Activated CD4-positive, alpha-beta T cell treated with anti-CD3 and anti-CD28 coated beads, Interleukin-10, Interleukin-2, amounts not matched to agents 100 ng/mL and 50 ng/mL, durations not matched to agents 16 hours and 8 hours (primary cell): ENCODE measurements at places on chromosomes 13 and 19.
A peak's percentile ranks its signal among the peaks of the same experiment; 100 is the strongest.

DNA sequence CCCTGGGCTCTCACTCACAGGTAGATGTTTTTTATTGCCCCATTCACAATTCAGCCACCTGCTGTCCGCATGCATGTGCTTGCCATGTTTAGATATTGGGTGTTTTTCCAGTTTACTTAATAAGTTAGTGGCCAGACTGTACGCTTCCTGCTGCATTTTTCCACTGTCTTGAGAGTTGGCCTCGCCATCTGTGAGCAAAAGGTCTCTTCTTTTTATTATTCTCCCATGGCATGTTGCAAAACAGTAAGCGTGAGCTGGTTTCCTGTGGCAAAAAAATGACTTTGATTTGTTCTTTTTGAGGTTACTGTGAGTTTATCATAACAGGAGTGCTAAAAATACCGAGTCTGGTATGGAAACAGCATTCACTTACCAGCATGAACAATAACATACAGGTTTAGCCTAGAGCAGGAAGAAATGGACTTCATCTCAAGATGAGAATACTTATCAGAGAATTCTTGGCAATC is 46.0 kb downstream of the SAE1 start:
- peak; percentile 77 for DNase-seq

DNA sequence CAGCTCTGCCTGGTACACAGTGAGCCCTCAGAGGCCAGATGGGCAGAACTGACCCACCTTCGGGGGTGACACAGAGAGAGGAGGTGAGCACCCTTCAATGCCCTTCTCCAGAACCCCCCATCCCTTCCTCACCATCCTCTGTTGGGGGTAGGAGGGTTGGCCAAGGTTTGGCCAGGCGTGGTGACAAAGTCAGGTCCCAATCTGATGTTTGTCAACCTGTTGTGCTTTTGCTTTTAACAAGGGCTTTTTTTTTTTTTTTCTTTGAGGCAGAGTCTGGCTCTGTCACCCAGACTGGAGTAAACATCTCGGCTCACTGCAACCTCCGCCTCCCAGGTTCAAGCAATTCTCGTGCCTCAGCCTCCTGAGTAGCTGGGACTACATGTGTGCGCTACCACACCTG is 7.3 kb downstream of the PTGIR start:
- no peak for DNase-seq

DNA sequence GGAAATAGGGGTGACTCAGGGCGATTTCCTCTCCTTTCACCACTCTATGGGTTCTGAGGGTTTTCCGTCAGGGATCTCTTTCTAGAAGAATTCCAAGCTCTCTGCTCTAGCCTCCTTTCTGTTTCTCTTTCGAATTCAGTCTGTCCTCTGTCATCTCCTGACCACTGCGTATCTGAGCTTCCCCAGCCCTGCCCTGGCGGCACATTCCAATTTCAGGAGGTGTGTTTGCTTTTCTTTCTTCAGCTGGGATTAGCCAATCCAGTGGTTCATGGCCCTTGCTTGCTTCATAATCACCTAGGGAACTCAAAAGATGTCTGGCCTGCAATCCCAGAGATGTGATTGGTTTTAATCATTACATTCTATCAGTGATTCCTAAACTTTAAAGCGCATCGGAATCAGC is 9.4 kb downstream of the IFNL2 start:
- no peak for DNase-seq

DNA sequence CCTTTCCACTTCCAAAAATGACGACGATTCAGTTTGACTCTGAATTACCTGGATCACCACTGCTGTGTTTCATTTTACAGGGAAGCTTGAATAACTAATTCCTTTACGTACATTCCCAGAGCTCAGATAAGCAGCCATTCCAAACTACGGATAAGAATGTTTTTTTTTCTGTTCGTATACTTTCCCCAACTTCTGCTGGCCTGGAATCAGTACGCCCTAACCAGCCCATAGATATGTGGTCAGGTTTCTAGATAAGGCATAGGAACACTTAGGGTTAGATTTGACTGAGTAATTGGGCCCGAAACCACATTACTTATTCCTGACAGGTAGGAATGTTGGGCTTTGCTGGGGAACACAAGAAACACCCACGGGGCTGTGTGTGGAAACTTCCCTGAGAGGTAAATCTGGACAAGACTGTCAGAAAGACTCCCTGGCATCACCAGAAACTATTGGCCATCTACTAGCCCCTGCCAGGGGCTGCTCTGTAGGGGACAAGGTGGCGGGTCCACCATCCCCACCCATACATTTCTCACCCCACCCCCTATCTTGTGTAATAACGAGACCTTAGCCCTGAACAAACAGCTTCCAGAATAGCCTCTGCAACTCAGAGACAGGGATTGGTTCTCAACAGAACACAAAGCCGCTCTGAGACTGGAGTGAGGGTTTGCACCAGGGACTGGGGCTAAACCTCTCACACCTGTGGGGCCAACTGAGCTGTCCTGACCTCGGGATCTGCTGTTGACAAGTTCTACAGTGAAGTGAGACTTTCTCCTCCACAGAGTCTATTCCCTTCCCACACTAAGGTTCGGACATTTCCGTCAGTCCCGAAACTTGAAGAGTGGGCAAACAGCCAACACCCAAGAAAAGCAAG is 15.6 kb downstream of the RHPN2 start:
- no peak for DNase-seq

- peak; percentile 43 for DNase-seq
Measured at GRCh38 chr19:46081928-46082727, 41.3 kb upstream of the IGFL4 start.

GRCh38 chr13:32316028-32316339 is 676 bp downstream of the BRCA2 start:
- no peak for DNase-seq

DNA sequence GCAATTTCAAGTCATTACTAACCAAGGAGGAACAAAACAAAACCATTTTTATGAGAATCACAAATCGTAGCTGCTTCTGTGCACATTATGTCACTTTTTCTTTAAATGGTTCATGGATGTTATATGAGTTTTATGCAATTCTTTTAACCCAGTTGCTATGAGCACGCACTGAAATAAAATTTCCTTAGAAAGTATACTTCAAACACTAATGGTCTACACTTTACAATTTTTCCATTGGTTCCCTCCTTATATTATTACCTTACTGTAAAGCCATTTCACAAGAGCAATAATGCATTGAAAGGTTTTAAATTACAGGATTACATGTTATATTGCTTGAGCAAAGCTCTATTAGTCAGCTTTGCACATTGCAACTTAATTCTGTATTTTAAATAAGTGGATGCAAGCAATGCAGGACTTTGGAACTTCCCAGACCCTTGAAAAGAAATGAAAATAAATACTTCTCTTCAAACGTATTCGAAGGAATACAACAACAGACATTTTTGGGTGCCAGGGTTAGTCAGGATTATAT is 318.7 kb downstream of the PCDH9 start:
- no peak for DNase-seq

- peak; percentile 84 for DNase-seq
Measured at GRCh38 chr13:27194895-27195764, 23.5 kb upstream of the USP12 start.

- no peak for DNase-seq
Measured at GRCh38 chr19:9986787-9987281, 23.5 kb downstream of the COL5A3 start.

- DNase-seq = peak; percentile 59
Measured at GRCh38 chr19:3338541-3339181, 27.7 kb upstream of the NFIC start.

DNA sequence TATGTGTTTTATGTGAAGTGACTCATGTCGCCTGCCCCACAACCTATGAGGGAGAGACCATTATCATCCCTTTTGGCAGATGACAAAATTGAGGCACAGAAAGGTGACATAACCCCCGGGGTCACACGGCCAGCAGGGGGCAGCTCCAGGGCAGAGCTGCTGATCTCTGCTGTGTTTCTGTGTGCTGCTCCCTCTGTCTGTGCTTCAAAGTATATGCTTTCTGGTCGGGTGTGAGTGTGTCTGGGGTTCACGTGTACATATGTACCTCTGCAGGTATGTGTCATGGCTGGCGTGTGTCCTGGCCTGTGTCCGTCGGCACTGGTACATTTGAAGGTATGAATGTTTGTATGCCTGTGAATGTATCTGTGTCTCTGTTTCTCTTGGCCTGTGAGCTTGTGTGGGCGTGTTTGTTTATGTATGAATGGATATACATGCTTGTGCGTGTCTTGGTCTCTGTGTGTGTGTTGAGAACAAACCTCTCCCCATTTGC is 7.1 kb downstream of the LIPE start:
- DNase-seq = peak; percentile 85

- DNase-seq = no peak
Measured at GRCh38 chr19:44005973-44006372, 3.2 kb downstream of the ZNF230 start.

DNA sequence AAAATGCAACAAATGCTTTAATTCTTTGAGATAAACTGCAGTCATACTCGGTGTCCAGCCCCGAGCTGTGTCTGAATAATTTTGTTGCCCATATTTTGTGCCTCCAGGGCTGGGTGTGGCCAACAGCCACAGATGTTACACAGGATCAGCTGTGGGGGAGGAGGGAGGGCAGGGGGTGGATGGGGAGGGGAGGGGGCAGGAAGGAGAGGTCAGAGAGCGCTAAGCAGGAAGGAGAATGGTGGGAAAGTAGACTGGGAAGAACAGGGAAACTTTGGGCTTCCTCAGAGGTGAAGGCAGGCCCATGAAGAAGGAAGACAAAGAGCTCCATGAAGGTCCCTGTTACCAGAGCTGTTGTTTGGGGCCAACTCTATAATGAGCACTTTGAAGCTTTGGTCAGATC is 295.8 kb downstream of the COG6 start:
- DNase-seq = no peak

GRCh38 chr13:94640721-94641120 is 39.1 kb downstream of the GPR180 start:
- no peak for DNase-seq

GRCh38 chr13:45542878-45543277 is 72.7 kb downstream of the ERICH6B start:
- DNase-seq = no peak

- DNase-seq = peak; percentile 32
Measured at GRCh38 chr13:42328672-42329071, 56.7 kb downstream of the AKAP11 start.

- no peak for DNase-seq
Measured at GRCh38 chr13:41960211-41960636, 685 bp downstream of the VWA8 start.

DNA sequence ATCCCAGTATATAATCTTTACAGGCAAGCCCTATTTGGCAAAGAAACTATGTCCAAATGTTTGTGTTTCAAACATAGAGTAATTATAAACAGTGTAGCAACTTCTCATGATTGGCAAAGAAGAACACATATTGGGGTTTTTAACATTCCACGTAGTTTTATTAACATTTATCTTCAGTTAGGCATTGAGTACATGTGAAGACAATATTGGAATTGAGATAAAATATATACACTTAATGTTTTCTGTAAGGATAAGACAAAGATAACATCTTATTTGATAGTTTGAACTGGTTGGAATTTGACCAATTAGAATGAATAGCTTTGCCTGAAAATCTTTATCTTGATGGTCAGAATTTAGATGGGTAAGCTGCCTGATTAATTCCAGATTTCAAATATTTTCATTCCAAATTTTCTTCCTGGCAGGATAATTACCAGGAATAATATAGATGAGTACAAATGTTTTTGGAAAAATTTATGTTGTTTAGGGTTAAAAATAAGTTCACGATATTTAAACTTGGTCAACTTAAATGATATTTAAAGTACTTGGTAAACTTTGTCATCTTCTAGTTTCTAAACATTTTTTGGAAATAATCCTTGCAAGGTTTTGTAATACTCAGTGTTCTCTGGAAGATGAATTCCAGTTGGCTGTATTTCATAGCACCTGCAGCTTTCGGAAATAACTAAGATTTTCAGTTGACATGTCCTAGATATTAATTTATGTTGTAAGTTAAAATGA is 536.5 kb upstream of the SPRY2 start:
- DNase-seq = no peak

DNA sequence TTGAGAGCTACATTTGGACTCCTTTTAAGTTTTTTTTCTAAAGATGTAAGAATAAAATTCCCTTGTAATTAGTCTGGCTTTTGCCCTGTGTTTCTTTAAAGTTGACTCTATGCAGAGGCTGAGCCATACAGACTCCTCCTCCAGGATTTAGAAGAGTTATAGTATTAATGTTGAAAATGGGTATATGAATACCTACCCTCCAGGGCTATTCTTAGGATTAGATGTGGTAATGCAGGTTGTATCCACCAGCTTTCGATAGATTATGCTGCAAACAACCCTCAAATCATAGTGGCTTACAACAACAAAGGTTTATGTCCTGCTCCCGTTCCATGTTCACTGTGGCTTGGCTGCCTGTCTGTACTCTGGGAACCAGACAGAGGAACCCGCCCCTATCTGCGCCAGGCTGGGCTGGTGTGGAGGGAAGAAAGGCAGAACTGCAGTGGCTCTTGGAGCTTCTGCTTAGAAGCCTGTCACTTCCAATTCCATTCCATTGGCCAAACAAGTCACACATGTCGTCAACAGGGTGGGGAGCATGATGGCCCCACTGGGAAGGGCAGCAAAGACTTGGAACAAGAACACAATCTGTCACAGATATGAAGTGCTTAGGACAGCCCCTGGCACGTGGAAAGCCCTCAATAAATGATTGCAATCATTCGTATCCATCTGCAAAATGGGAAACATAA is 290.8 kb downstream of the FOXO1 start:
- DNase-seq = no peak

DNA sequence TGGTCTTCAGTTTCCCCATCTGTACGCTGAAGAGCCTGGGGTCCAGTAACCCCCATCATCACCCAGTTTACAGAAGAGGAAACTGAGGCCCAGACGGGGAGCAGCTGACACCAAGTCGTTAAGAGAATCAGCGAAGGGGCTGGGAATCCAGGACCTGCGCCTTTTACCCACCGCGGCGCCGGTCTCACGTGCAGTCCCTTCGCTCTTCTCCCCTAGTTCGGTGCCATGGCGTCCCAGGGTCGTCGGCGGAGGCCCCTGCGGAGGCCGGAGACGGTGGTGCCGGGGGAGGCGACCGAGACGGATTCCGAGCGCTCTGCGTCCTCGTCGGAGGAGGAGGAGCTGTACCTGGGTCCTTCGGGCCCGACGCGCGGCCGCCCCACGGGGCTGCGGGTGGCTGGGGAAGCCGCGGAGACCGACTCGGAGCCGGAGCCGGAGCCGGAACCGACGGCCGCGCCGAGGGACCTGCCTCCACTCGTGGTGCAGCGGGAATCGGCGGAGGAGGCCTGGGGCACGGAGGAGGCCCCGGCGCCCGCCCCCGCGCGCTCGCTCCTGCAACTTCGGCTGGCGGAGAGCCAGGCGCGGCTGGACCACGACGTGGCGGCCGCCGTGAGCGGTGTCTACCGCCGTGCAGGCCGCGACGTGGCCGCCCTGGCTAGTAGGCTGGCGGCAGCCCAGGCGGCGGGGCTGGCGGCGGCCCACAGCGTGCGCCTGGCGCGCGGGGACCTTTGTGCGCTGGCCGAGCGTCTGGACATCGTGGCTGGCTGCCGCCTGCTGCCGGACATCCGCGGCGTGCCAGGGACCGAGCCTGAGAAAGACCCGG is 698 bp downstream of the BLOC1S3 start:
- DNase-seq = peak; percentile 45

DNA sequence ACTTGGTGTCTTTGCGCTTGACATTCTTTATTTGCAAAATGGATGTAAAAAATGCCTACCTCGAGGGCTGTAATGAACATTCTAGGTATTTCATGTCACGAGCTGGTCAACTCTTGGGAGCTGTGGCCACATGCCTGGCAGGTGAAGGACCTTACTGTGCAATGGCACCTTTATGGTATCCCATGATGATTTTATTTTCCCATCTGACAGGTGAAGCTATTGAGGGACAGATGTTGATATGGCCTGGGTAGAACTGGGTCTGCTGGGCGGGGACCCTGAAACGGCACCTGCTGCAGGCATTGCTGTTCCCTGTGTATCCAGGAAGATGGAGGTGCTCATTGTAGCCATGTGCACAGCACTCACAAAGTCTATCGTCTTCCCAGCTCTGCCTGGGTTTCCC is 332.2 kb downstream of the TEX29 start:
- DNase-seq = no peak
